Inflammatory macrophage treated with lipopolysaccharide for 1 hour (primary cell): ENCODE measurements at places on chromosomes 6 and 20.

GRCh38 chr20:46893877-46894578 lies 615 bp upstream of the EYA2 start:
- DNase-seq = no peak

- DNase-seq = no peak
Measured at GRCh38 chr6:53894091-53894490, 99.3 kb downstream of the LRRC1 start.

- DNase-seq = no peak
Measured at GRCh38 chr6:166959911-166960608, 3.7 kb upstream of the RNASET2 start.

- DNase-seq = no peak
Measured at GRCh38 chr6:139996253-139996834, 621.9 kb upstream of the CITED2 start.

DNA sequence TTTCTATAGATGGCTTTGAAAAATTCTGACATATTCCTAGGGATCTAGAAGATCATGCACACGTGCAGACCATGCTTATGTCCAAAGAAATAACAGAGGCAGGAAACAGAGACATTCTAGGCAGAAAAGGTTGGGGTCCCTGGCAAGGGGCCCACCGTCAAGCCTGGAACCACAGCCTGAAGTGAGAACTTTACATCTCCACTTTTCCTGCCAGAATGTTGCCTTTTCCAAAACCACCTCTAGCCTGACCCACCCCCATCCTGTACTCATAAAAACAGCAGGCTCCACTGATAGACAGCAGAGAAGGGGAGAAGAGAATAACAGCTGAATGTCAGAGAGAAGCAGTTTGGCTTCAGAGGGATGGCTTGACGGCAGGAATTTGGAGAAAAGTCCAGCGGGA lies 257.3 kb upstream of the NT5E start:
- no peak for DNase-seq
